ENCODE measurements at places on chromosomes 12 and 14.
A peak's percentile ranks its signal among the peaks of the same experiment; 100 is the strongest.

- no peak for DNase-seq
These were observed 5.3 kb downstream of the TRMT5 start for GRCh38 chr14:60975551-60975950.

DNA sequence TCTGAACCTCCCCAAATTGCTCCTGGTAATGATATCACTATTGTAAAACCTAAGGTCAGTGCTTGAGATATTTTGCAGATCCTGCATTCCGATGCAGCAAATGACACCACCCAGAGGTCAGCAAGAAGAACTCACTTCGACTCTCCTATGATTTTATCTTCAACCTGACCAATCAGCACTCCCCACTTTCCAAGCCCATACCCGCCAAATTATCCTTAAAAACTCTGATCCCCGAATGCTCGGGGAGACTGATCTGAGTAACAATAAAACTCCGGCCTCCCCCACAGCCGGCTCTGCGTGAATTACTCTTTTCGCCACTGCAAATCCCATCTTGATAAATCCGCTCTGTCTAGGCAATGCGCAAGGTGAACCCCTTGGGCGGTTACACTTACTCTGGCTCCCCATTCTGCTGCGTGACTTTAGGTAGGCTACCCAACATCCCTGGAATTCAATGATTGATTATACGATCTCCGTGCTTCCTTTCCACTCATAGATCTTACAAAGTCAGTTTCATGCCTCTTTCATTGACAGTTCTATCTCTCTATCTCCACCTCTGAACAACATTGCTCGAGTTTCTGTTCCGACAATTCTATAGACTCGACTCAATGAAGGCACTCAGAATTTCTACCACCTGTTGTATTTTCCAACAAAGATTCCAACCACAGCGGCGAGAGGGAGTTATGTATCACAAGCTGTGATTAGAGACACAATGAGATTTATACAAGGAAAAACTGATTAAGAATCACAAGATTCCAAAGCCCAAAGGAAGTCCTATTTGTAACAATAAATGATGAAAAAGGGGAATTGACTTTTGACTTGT, 939 bp downstream of the NPC2 start:
- DNase-seq, result no peak

GRCh38 chr14:20866963-20867362, 24.2 kb upstream of the RNASE3 start:
- DNase-seq, result no peak

DNA sequence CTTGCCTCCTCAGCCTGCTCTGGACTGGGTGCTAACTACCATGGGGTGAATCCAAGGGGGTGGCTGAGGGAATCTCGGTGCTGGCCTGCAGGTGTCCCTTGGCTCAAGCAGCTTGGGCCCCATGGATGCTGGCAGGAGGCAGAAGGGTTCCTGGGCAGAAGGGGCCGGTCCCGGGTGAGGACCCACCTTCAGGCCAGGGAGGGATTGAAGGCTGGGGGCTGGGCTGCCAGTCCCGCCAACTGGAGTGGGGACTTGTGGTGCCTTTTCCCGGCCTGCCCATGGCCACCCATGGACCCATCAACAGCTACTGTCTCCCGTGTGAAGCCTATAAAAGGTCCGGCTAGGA, 550.1 kb downstream of the SLC6A15 start:
- DNase-seq, result no peak

- DNase-seq, result no peak
These were observed 8.7 kb downstream of the C14orf180 start for GRCh38 chr14:104588066-104588857.

- no peak for DNase-seq
These were observed 24.2 kb downstream of the NOC4L start for GRCh38 chr12:132168311-132169031.

DNA sequence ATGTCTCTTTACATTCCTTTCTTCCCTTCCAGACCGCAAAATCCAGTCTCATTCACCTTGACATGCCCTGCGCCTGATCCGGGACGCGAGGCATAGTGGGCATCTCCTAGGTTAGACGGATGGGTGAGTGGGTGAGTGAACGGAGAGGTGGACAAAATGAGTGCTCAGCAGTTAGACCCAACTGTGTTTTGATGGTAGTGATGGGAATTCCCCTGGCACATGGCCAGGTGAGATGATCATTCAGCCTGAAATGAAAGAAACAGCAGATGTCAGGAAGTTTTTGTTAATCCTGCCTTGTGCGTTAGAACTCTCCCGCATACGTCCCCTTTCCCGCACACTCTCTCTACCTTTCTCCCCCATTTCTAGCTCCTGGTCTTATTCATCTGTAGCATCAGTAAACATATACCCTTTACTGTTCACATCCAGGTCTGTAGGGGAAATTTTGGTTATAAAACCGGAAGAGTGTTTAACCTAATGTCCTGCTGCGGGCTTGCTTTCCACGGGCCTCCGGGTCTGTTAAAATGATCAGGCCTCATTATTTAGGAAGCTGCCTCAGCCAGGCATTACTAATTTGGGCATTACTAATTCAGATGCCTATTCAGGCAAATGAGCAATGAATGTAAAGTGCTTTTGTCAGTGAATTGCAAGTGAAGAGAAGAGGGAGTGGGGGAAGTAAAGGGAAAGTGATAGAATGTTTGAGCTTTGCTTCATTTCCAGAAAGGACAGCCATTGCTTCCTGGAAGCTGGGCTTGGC, 172.8 kb downstream of the ETV6 start:
- no peak for DNase-seq

DNA sequence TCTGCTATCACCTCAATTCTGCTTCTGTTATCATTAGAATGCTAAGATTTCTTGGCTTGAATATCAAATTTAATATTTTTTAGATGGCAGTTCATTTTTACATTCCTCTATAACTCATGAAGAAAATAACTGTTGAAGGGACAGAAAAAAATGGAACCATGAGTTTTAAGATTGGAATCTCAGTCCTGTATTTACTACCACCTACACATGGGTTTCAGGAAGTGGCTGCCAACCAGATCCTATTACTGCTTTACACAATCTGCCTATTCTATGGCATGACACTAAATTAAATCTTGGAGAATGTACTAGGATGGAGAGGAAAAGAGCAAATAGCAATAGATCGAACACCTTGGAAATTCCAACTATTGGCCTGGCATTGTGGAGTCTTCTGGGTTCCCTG, 140.8 kb downstream of the DUSP6 start:
- DNase-seq, result no peak

DNA sequence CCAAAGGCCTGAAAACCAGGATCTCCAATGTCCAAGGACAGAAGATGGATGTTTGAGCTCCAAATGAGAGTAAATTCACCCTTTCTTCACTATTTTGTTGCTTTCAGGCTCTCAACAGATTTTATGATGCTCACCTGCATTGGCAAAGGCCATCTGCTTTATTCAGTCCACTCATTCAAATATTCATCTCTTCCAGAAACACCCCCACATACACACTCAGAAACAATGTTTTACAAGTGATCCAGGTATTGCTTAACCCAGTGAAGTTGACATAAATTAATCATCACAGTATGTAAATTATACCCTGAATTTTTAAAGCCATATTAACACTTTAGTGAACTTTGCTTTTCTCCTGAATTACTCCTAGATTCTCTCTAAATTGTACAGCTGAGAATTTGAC, 63.3 kb downstream of the DUSP6 start:
- DNase-seq, result no peak

DNA sequence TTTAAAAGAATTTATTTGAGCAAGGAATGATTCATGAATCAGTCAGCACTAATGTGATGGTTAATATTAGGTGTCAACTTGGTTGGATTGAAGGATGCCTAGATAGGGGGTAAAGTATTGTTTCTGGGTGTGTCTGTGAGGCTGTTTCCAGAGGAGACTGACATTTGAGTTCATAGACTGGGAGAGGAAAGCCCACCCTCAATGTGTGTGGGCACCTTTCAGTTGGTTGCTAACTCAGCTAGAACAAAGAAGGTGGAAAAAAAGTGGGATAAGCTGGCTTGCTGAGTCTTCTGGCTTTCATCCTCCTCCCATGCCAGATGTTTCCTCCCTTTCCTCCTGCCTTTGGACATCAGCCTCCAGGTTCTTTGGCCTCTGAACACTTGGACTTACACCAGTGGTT, 47.2 kb downstream of the TESPA1 start:
- no peak for DNase-seq

- DNase-seq, result no peak
These were observed 439.3 kb upstream of the FLRT2 start for GRCh38 chr14:85090681-85091080.

- no peak for DNase-seq
These were observed 12.5 kb downstream of the IFNG-AS1 start for GRCh38 chr12:68001486-68002466.

- no peak for DNase-seq
These were observed 22.8 kb downstream of the COX8C start for GRCh38 chr14:93369713-93370266.

DNA sequence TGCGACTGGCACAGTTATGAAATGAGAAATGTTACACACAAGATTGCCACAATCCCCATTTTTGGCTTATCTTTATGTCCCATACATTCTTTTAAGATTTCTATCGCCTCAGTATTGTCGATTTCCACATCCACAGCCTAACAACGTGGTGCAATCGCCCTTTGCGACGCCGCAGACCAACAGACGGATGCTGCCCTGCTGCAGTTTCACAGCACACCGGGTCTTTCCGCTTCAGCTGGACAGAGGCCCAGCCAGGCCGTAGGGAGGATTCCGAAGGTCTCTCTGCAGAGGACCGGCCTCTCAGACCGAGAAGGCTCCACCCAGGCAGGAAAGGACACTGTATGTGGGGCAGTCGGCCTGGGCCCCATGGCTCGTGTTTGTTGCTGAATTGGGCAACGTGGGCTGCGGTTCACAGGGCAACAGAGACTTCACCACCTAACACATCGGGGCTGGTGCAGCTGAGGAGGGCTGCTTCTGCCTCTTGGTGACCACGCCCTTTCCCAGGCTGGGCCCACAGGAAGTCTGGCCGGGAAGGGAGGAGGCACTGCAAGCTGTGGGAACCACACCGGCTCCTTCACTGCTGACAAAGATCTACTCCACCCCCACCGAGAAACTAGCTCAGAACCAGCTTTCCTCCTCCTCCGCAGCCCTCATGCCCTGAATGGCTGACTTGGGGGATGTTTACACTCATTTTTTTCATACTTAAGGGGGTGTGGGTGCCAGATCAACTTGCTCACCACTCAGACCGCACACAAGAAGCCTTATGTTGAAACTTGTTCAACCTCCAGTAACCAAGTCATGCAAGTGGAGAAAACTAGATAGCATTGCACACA, 32.9 kb upstream of the MDM1 start:
- DNase-seq, result peak; percentile 54

DNA sequence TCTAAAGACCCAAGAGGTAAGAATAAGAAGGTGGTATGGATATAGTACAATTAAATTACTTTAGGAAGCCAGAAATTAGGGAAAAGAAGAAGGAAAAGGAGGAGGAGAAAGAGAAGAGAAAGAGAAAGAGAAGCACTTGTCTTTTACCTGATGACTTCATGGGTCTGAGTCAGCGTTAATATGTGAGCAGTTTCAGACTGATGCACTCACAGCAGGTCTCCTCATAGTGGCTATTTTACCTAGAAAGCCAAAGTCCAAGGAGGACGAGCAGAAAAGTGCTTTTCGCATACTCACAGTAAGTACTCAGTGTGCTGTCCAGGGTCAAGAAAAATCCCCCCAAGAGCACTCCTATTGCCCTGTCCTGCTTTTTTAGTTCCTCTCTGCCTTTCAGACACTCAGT, 222.1 kb downstream of the C12orf42 start:
- no peak for DNase-seq

- DNase-seq, result no peak
These were observed 42.8 kb downstream of the SLC35F4 start for GRCh38 chr14:57823015-57823660.

GRCh38 chr14:77605392-77605972, 11.0 kb downstream of the SPTLC2 start:
- DNase-seq, result no peak

DNA sequence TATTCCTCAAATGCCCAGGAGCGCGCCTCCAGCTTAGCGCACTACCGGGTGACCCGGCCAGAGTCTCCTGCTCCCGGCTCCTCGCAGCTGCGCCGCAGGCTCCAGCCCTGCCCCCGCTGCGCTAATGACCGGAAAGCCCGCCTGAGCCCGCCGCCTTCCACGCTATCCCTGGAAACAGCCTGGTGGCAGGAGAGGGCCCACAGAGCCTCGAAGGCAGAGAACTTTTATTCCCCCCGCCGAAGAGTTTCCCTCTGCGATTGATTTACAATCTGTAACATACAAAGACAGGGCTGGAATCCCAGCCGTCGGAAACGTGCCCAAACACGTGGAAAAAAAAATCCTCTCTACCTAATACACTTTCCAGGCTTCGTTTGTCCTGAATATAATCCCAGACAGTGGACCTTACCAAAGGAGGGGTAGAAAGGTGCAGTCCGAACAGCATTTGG, 1.5 kb downstream of the COL2A1 start:
- DNase-seq, result no peak

DNA sequence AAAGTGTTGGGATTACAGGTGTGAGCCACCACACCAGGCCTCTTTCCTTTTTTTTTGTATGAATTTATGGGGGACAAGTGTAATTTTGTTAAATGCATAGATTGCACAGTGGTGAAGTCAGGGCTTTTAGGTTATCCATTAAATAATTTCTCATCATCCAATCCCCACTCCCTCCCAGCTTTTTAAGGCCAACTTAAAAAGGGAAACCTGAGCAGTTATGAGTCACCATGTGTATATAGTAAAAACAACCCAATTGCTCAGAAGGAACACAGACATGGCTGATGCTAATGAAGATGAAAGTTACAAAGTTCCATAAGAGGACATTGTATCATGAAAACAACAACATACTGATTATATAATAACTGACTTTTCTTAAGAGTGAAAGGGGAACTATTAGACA, 25.6 kb upstream of the ARID2 start:
- no peak for DNase-seq

GRCh38 chr14:99674064-99674650, 9.9 kb upstream of the CYP46A1 start:
- DNase-seq, result no peak

DNA sequence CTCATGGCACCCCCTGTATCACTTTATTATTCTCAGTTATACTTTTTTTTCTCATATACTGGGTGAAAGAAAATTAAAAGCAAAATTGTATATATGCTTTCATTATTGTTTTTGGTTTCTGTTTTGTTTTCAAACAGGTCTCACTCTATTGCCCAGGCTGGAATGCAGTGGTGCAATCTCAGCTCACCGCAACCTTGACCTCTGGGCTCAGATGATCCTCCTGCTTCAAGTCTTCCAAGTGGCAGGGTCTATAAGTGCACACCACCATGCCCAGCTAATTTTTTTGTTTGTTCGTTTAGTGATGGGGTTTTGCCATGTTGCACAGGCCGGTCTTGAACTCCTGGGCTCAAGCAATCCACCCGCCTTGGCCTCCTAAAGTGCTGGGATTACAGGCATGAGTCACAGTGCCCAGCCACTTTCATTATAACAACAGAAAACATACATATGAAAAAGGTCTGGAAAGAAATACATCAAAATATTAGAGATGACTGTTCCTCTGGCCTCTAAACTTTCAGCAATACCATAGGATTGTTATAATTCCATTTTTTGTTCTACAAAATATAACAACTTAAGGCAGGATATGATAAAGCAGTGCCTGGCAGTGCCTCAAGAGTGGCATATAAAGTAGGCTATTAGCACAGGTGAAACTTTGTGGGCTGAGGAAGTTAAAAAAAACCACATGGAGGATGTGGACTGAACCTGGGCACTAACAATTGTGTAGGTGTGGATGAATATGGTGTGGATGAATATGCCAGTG, 5.8 kb upstream of the NTN4 start:
- DNase-seq, result no peak

GRCh38 chr12:129127211-129127610, 273.9 kb downstream of the GLT1D1 start:
- no peak for DNase-seq

Data from left renal pelvis (tissue), 4 donors.